GM04503 (cell line): ENCODE measurements at places on chromosomes 16 and 17.

- DNase-seq = no peak
These were observed 1.5 kb downstream of the ZNF688 start for GRCh38 chr16:30569746-30570635.

- DNase-seq = no peak
These were observed 10.7 kb downstream of the DCTN5 start for GRCh38 chr16:23651943-23652468.

- DNase-seq = no peak
These were observed 17.9 kb upstream of the AP1G1 start for GRCh38 chr16:71826533-71827017.

DNA sequence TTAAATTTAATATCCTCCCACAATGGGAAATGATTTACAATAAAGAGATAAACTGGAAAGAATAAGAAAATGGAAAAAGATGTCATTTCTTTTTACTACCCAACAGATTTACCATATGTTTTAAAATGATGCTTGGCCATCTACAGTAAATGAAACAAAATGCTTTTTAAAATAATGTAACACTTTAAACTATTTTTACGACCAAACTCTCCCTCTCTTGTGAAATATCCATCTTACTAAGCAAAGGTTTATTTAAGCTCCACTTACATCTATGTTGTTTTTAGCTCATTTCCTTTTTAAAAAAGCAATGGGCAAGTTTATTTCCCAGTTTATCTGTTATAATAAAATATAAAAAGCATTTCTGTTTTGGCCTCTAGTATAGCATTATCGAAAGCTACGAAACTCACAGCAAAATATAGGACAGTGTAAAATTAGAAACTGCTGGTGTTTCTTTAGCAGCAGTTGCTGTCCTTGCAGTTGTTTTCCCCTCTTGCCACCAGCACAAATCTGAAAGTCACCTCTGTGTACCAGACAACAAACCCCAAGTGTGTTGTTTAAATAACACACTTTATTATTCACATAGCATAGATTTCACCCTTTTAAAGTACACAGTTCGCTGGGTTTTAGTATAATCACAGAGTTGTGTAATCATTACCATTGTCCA lies 195.1 kb downstream of the CDRT15L2 start:
- no peak for DNase-seq

- peak; percentile 73 for DNase-seq
These were observed 83.3 kb downstream of the HS3ST3A1 start for GRCh38 chr17:13518261-13519000.

DNA sequence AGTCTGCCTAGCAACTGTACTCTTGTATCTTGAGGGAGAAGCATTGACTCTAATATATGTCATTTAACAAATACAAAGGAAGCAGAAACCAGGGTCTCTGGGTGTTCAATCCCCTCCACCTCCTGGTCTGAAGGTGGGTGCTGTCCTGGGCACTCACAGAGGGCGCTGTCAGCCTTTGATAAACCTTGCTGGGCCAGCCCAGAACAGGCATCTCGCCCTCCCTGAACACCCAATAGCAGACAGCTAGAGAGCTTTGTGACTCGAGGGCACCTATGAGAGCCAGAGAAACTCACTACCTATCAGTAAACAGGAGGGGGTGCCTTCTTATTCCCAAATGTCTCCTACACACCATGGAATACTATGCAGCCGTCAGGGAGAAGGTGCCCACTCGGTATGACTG lies 6.4 kb upstream of the PIPOX start:
- DNase-seq = no peak

- peak; percentile 16 for DNase-seq
These were observed 61.0 kb downstream of the TNRC6C start for GRCh38 chr17:78019367-78019975.

GRCh38 chr17:10798332-10798749 lies 5.6 kb downstream of the TMEM238L start:
- no peak for DNase-seq

GRCh38 chr16:10202649-10203048 lies 20.4 kb upstream of the GRIN2A start:
- DNase-seq = no peak

DNA sequence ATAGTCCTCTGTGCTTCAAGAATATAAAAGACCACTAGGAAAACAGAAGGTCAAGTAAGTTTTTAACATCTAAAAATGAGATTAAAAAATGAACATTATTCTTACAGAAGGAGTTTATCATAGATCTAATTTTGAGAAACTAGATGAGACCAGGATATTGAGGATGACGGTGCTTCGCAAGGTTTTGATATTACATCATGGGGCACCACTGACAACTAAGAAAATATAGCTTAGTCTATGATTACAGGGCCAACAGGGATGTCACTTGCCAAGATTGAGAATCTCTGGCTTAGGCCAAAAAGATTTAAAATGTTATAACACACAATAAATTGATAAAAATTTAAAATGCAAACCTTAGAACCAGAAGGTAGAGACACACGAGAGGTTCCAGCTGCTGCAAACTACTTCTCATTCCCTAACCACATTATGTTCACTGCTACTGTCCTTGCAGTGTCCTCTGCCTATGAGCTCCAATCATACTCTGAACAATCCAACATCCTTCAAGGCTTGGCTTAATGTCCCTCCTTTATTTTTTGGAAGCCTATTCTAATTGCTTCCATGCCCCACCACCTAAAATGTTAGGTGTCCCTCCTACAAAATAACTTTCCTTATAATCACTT lies 33.2 kb downstream of the USP32 start:
- no peak for DNase-seq

DNA sequence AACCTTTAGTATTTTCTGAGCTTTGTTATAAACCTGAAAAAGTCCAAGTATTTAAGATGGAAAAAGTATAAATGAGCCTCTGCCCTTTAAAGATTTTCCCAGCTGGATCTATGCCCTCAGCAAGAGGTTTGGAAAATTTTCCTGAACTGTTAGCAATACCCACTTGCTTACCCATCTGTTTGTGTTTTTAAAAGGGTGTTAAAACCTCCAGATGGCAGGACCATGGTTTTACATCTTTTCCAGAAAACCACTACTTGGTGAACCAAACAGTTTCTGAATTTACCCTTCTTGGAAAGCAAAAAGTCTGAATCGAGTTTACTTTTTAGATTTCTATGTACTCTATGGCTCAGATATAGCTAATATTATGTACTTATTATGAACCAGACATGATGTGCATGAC lies 719 bp downstream of the PMFBP1 start:
- DNase-seq = no peak

DNA sequence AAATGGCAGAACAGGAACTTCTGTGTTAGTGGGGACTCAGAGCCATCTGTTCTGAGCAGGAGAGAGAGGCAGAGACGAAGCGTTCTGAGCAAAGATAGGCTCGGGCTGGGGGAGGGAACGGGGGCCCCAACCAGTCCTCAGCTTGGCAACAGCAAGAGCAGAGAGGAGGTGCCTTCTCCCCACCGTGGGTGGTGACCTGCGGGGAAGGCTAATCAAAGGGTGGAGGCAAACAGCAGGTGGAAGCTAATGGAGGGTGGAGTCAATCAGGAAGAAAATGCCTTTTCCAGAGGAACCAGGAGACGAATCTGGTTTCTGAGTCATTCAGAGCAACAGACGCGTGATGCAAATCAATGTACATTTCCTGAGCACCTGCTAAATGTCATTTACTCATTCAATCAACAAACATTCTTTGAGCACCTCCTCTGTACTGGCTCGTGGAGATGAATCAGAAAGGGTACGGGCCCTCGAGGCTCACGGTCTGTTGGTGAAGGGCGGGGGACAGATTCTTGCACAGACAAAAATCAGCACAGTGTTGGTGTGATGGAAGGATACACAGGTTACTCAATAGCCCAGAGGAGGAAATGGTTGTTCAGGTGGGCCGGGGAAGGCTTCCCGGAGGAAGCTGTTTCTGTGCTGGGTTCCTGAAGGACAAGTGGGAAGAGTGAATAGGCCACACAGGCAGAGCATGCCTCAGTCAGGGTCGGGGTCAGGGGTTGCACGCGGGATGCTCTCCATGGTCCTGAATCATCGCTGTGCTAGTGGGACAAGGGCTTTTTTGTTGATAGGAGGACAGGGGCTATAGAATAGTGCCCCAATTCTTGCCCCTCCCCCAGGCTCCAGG lies 5.7 kb upstream of the SPNS2 start:
- no peak for DNase-seq

GRCh38 chr17:68759343-68760140 lies 158.4 kb upstream of the FAM20A start:
- peak; percentile 55 for DNase-seq

DNA sequence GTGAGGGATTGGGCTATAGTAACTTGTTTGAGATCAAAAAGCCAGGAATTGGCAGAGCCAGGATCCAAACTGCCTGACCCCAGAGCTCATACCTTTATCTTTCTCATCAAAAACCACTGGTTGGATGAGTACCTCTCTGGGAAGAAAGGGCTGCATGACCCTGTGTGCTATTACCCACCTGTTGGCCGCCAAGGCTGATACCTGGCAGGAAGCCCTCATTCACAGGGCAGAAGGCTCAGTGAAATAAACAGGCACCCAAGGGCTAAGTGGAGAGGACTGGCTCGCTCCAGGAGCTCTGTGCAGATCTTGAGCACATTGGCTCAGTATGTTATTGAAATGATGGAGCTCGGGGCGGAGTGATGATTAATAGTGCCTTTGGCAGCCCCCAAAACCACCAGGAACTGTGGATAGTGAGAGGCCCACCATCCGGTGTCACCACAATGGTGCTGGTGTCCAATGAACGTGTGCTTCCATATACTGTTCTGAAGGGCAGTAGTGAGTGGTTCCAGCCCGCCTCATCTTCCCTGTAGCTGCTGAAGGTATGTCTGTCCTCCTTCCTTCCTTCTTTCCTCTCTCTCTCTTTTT lies 197.6 kb downstream of the MSI2 start:
- no peak for DNase-seq

DNA sequence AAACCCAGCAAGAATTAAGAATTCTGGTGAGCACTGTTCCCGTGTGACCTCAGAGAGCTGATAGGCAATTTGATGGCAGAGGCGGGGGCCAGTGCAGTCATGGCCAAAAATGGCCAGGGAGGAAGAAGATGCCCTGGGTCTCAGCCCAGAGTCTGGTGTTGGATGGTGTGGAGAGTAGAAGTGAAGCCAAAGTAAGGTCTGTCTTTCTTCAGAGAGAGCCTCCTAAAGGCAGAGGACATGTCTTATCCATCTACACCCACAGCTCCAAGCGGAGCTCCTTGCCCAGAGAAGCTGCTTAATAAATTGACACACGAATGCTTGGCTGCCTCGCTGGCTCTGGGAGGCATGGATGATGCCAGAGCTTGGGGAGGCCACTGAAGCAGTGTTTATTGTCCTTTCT lies 19.7 kb upstream of the ZNF652 start:
- DNase-seq = no peak

GRCh38 chr17:69047368-69048263 lies 13.1 kb downstream of the ABCA9 start:
- DNase-seq = peak; percentile 51

DNA sequence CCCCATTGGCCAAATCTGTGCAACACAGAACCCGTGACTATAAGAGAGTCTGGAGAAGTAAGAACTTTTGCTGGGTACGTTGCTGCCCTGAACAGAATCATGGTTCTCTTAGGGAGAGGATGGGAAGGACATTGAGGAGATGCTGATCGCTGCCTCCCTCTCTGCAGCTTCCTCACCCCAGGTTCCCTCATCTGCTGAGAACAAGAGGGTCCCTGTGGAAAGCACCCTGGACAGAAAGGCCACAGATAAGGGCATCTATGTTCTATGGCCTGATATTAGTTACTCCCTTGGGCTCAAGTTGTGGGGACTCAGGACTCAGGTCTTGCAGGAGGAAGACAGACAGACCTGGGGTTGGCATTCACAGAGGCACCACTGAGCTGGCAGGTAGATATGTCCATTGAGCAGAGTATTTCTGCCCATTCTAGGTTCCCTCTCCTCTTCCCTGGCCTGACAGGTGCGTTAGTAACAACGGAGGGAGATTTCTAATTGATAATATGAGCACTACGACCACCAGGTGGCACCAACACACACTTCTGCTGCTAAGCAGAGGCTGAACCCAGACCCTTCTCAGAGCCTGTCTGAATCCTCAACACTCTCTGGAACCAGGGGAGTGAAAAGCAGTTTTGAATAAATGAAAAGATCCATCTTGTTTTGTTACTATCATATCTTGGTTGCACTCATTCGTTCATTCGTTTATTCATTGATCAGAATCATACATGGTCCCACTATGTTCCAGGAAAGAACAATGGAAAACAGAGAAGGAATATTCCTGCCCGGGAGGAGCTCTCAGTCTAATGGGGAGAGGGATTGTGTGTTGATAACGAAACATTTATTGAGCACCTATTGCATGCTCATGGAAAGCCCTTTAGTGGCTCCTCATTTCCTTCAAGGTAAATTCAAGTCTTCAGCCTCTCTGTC lies 56.4 kb downstream of the SLC6A2 start:
- no peak for DNase-seq

GRCh38 chr17:2380950-2381649 lies 19.8 kb downstream of the MNT start:
- no peak for DNase-seq

- DNase-seq = no peak
These were observed at the start of gene TRPV2 for GRCh38 chr17:16415031-16415924. TRPV2 (plus strand) TSS chr17:16415571; CDS start chr17:16417669, 2,098 bp downstream.

DNA sequence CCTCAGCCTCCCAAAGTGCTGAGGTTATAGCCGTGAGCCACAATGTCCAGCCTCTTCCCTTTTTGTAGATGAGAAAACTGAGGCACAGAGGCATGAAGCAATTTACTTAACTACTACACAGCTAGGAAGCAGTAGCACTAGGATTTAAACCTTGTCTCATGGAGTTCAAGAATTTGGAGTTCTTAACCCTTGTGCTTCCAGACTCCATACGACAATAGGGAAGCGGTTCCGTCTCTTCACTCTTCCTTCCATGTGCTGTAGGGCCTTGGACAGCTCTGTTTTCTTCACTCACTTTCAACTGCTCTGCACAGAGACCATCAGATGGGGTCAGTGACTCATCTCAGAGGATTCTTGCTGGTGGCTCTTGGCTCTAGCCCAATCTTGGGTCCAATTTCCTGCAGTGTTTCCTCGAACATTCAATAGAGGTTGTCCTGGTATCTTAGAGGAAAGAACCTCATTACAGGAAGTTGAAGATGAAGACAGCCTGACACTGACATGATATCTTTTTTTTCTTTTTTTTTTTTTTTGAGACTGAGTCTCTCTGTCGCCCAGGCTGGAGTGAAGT lies 19.3 kb downstream of the ITGAL start:
- peak; percentile 72 for DNase-seq

GRCh38 chr16:72818236-72818845 lies 229.6 kb downstream of the ZFHX3 start:
- DNase-seq = no peak

- no peak for DNase-seq
These were observed 56.1 kb downstream of the AMFR start for GRCh38 chr16:56369202-56369601.
